ENCODE measurements at places on chromosomes 1 and 21.
A peak's percentile ranks its signal among the peaks of the same experiment; 100 is the strongest.

DNA sequence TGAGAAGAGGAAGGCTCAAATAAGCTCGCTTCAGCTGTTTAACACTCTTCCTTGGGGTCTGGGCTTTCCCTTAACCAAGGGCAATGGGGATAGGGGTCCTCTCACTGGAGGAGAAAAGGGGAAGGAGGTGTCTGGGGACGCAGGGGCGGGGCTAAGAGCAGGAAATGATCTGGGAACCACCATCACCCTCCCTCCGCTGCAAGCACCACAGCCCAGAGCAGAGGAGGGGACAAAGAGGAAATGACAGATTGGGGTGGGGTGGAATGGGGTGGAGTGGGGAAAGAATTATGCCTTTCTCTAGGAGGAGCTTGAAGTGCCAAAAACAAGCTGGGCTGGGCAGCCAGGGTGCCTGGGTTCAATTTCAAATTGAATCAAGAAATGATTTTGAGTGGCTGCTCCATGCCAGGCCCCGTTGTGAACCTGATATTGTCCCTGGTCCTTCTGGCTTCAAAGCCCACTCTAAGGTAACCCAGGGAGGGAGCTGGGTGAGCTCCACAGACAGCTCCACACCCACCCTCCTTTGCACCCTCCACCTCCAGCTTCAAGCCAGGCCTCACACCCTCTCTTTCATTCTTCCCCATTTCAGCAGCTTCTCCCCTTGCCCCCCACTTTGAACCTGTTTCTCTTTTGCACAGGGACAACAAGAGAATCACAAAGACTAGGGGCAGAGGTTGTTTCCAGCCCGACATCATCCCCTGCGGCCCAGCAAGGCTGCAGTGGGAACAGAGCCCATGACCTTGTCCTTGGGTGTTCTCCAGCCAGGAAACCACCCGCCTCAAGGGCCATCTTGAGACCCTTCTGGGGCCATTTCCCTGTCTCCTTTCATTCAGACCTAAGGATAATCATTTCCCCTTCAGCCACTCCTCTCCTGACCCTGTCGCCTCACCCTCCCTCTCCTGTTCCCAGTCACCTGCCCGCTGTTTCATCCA lies 1.1 kb downstream of the ARHGAP30 start:
- peak; percentile 84 for DNase-seq

- DNase-seq: no peak
Observed at GRCh38 chr1:201773764-201774163, 55.2 kb upstream of the IPO9 start.

DNA sequence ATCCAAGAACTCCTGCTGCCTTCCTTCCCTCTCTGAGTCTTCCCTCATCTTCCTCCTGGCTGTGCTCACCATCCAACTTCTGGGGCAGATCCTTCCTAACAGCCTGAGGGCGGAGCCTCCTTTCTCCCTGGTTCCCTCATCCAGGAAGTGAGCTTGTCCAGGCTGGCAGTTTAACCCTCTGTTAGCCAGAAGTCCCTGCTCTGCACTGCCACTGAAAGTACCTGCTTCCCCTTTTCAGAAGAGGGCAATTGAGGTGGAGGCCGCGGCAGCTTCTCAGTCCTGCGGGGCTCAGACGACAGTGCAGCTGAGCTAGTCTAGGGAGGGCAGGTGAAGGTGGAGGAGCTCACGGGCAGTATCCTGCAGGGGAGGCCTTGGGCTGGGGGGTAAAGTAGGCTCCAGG lies 149.1 kb downstream of the FCRL5 start:
- DNase-seq: no peak

DNA sequence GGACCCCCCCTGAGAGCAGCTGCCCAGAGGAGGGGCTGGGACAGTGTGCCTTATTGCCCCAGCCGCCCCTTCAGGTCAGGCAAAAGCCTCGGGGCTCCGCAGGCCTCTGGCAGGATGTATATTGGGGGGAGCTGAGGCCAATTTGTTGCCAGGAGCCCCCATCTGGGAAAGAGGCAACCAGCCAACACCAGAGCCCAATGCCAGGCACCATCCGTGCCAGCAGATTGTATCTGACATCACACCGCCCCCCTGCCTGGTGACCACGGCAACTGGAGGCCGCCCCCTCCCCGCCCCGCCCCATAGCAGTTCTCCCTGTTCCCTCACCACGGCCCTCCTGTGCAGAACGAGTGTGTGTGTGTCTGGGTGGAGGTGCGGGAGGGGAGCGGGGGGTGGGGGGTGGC lies 3.6 kb upstream of the PLEKHG5 start:
- DNase-seq: no peak

DNA sequence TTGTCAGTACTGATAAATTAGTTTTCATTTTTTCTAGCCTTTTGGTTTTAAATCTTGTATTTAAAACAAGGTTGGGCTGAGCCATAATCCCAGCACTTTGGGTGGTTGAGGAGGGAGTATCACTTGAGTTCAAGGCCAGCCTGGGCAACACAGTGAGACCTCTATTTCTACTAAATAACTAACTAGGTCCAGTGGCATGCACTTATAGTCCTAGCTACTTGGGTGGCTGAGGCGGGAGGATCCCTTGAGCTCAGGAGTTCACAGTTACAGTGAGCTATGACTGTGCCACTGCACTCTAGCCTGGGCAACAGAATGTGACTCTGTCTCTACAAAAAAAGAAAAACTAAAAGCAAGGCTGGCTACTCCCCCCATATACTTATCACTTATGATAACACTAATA lies 21.5 kb upstream of the TTC39A start:
- no peak for DNase-seq

DNA sequence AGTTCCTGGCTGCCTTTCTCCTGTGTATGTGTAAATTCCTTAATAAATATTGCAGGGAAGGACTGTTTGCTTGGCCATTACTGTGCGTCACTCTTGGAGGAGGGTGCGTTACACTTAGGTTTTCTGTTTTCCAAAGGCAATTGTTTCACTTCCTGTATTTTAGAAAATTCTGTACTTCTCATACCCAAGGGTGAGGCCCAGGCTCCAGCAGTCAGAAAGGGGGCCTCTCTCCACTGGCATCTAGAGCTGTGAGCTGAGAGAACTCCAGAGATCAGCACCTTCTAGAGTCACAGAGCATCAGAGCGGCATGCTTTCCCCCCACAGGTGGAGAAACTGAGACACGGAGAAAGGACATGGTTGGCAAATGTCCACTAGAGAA lies 27.0 kb upstream of the ZFP69B start:
- DNase-seq: no peak

- DNase-seq: no peak
Observed at GRCh38 chr1:46134660-46135331, 2.4 kb upstream of the PIK3R3 start.

DNA sequence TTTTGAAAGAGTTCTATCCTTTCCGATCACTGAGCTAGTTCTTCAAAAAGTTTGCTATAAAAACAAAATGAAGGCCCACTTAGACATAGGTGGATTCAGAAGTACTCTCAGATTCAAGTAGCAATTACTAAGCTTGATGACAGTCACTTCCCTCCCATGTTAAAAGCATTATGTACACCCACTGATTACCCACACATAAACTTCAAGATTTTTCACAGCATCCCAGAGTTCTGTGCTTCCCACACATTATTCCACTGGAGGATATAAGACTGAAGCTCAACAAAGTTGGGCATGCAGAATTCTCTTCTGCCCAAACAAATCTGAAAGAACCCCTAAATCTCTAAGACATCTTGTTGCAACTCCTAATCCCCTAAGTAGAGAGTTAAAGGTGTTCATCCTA lies 29.5 kb downstream of the VAMP4 start:
- DNase-seq: no peak

- DNase-seq: no peak
Observed at GRCh38 chr1:116087628-116088027, 23.6 kb upstream of the MAB21L3 start.

GRCh38 chr1:169568497-169568896 lies 17.8 kb downstream of the F5 start:
- no peak for DNase-seq

- DNase-seq: no peak
Observed at GRCh38 chr1:108502138-108502537, 52.0 kb downstream of the NBPF6 start.

DNA sequence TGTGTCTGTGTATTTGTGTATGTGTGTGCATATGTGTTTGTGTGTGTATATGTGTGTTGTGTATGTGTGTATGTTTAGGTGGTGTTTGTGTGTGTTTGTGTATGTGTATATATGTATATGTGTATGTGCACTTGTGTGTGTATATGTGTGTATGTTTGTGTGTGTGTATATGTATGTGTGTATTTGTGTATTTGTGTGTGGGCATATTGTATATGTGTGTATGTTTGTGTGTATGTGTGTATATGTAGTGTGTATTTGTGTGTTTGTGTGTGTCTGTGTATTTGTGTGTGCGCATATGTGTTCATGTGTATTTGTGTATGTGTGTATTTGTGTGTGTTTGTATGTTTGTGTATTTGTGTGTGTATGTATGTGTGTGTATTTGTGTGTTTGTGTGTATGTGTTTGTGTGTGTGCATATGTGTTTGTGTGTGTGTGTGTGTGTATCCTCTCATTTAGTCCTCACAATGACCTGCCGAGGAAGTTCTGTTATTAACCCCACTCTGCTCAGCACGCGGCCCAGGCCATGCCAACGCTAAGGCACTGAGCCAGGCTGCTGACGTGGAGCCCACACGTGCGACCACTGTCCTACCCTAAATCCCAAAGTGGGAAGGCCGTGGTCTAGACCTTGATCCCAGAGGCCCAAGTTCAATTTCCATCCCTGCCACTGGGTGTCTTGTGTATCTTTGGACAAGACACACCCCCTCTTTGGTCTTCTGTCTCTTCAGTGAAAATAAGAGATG lies 43.2 kb upstream of the TMEM51 start:
- DNase-seq: no peak

- DNase-seq: peak; percentile 82
Observed at GRCh38 chr1:39105061-39105840, 79.1 kb downstream of the NDUFS5 start.

DNA sequence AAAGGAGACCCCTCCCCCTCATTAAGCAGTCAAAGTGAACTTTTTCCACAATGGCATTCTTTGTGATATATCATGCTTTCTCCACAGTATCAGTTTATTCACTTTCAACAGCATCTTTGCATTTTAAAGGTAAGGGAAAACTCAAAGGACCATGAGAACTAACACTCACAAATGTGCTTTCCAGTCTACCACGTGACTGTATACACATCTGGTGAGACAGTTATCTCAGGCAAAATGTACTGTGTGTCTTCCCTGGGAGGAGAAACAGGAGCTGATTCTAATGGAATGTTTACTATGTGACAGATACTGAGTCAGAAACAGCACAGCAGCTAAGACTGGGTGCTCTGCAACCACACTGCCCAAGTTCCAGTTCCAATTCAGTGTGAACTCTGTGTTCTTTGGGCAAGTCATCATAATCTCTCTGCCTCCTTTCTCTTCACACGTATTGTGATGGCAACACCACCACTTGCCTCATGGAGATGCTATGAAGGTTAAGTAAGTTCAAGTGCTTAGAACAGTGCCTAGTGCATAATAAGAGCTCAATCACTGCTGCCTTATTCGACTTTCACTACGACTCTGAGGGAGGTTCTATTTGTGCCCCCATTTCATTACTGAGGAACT lies 79.0 kb downstream of the SLC45A1 start:
- DNase-seq: no peak

- DNase-seq: no peak
Observed at GRCh38 chr1:62685431-62685859, 2.7 kb downstream of the DOCK7 start.

DNA sequence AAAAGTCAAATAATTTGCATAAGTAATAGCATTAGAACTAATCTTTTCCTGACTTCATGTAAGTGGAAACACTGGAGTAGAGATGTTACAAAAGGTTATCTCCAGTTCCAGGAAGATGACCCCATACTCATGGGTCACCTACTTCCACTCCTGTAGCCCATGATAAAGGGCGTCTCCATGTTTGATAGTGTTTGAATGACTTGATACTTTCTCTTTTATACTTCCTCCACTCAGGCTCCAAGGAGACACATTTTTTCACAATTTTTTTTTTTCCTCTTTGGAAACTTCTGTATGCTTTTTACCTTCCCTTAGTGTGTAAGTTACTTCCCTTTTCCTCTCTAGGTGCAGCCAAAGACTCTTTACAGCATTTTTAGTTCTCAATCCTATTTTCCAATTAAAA lies 382.1 kb upstream of the B3GALT2 start:
- no peak for DNase-seq

GRCh38 chr1:24141311-24141997 lies 1.5 kb downstream of the IL22RA1 start:
- DNase-seq: no peak

GRCh38 chr1:27575840-27576331 lies 28.1 kb downstream of the AHDC1 start:
- no peak for DNase-seq

GRCh38 chr1:90729504-90730242 lies 12.6 kb upstream of the BARHL2 start:
- DNase-seq: peak; percentile 70

- DNase-seq: no peak
Observed at GRCh38 chr1:183776731-183777130, 28.2 kb upstream of the RGL1 start.

GRCh38 chr1:100352267-100353070 lies at the start of gene CDC14A:
TSS of gene CDC14A (plus strand) at chr1:100352506. CDS start at chr1:100352955, 449 bp downstream.
- DNase-seq: peak; percentile 89

- no peak for DNase-seq
Observed at GRCh38 chr1:219798283-219799030, 129.9 kb downstream of the SLC30A10 start.

GRCh38 chr1:94572780-94573179 lies 31.2 kb upstream of the F3 start:
- DNase-seq: no peak

DNA sequence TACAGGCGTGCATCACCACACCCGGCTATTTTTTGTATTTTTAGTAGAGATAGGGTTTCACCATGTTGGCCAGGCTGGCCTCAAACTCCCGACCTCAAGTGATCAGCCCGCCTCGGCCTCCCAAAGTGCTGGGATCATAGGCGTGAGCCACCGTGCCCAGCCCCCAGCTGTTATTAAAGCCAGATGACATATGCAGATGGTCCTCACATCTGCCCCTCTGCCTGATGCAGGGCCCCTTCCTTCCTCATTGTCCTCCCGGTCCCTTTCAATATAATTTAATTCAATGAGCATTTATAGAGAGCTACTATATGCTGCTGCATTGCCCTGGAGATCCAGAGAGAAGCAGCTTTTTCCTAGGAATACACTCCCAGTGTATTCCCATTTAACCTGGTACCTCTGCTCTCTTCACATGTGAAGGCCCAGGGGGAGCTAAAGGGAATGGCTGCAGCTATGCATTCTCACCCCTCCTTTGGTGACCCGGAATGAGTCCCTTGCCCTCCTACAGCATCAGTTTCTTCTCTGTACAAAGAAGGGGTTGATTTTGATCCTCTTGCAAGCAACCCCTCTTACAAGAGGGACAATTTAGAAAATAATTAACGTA lies 55.6 kb downstream of the L1TD1 start:
- no peak for DNase-seq

Data from activated CD8-positive, alpha-beta memory T cell treated with anti-CD3 and anti-CD28 coated beads, Interleukin-2, amount 50 U/mL, for 48 hours (primary cell).